ENCODE measurements at places on chromosomes 6 and 20.

DNA sequence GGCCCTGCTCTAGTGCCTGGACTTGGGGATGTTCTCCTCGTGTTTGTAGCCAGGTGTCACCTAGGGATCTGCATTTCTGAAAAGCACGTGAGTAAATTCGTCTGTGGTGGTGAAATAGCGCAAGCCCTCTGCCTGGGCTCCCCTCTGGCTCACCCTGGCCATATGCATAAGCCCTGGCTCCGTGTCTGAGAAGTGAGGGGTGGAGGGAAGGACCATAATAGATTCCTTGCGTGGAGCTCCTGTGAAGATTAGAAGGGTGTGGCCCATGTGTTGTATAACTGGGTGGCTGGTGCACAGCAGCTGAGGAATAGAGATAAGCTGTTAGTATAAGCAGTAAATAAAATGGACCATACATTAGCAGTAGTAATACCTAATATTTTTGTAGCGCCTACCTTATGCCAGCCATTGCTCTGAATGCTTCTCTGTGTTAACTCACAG lies 4.8 kb downstream of the BCAS1 start:
- DNase-seq: no peak

DNA sequence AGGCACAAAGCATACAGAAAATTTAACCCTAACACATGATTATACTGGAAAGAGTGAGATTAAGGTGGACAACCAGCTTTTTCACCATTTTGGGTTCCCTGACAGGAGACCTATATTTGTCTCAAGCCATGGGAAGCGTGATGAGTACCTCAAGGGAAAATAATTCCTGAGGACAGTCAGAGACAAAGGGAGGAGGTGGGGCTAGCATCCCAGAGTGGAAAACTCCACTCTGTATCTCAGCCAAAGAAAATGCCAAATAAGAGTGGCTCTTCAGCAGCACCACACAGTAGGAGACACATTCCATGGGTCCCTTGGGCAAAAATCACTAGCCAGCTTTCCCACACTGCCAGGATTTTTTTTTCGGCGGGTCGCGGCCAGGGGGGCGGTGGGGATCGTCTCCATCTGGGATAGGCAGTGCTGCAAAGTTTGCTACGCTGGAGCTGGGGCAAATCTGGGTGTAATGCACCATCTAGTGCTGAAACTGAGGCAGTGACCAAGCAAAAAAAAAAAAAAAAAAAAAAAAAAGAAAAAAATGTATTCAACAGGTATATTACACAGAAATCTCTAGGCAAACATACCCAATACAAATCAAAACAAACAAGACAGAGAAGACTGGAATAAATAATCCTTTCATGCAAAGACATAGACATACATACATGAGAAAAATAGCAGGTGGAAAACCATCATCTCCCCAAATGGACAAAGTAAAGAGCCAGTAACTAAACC lies 77.3 kb upstream of the SLC35F1 start:
- DNase-seq: no peak

DNA sequence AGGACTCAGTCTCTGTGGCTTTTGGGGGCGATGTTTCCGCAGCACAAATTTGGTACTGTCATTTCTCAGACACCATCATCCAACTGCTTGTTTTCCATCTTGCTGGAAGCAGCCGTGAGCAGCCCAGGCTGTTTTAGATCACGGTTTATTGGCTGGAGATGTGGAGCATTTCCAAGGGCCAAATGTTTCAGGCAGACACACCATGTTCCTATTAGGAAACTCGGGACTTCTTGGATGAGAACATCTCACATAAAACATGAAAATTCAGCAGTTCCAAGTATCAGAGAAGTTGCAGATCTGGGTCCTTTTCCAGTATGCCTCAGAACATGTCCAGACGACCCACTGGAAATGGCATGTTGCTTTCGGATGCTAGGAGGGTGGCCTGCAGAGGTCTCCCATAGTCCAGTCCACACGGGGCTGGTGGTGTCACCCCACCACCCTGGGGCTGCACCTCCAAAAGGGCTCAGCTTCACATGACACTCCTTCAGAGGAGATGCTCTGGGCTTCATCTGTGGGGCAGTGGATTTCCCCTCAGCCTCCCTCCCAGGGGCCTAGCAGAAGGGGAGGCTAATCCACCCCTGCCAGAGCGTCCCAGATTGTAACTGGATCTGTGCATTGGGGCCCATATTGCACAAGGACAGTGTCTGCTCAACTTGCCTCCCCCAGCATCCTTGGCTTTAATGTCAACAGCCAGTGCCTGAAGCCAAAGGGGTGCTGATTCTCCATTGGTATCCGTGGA lies 176.3 kb downstream of the SCP2D1 start:
- no peak for DNase-seq

GRCh38 chr6:110573136-110573535 lies 96.7 kb upstream of the SLC22A16 start:
- DNase-seq: no peak

GRCh38 chr20:16388731-16389130 lies 184.5 kb downstream of the KIF16B start:
- no peak for DNase-seq

Measured in CD4-positive, alpha-beta T cell treated with Interleukin-1 beta for 1 hour (primary cell).